ENCODE measurements at places on chromosomes 11 and 22.
A peak's percentile ranks its signal among the peaks of the same experiment; 100 is the strongest.

- no peak for DNase-seq
These were observed 12.8 kb downstream of the MAPK8IP2 start for GRCh38 chr22:50613291-50613981.

DNA sequence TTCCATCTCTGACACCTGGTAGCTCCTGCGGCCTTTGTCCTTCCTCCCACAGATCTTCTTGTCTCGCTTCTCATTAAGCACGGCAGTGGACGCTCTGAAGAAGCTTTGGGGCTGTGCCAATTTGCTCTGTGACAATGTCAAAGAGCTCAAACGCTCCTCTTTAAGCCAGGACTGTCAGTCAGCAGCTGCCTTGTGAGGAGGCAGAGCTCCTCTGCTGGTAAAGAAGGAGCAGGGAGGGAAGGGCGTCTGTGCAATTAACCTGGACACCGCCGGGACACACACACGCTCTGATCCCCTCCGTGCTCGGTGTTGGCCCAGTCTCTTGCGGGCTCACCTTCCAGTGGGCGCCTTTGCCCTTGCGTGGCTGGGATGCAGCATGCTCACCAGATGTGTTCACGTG, 373.9 kb downstream of the BRD1 start:
- no peak for DNase-seq

DNA sequence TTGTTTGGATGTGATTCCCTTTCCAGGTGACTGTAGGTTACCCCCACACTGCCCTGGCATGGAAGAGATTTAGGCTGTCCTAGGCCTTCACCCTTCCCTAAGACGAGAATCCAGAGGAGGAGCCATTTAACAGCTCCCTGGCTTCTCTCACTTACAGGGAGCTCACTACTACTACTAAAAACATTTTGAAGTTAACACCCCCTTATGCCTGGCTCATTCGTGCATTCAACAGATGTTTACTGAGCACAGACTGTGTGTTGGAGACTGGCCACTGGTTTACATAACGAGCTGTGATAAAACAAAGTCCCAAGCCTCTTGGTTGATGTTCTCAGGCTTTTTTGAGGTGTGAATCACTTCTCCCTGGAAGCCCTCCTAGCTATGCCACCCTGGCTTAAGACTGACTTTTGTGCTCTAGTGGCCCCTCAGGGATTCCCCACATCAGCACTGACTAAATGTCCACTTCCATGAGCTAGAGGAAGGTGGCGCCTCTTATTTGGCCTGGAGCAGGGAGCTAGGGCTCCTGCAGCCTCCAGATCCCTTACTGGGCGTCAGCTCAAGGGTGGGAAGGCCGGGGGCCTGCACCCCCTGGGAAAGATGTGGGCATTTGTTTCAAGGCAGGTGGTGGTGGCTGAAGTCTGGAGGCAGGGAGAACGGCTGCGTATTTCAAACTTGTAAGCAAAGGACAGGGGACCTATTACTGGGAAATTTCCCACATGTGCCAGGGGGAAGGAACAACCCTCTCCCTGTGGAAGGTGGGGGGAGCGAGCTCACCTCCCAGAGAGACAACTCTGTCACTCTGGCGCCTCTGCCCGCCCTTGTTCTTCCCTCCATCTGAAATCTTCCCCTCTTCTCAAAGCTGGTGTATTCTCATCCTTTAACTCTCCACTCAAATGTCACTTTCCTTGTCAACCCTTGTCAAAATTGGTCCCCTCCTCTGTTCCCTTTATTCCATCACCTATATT, 19.4 kb upstream of the MALAT1 start:
- no peak for DNase-seq

- no peak for DNase-seq
These were observed 2.6 kb downstream of the CD44 start for GRCh38 chr11:35141571-35141971.

- DNase-seq = no peak
These were observed 1.2 kb downstream of the NUP160 start for GRCh38 chr11:47846998-47847397.

- DNase-seq = no peak
These were observed 51.5 kb upstream of the RAB1B start for GRCh38 chr11:66216911-66217310.

- DNase-seq = no peak
These were observed 132.2 kb downstream of the ST3GAL4 start for GRCh38 chr11:126487711-126488110.

DNA sequence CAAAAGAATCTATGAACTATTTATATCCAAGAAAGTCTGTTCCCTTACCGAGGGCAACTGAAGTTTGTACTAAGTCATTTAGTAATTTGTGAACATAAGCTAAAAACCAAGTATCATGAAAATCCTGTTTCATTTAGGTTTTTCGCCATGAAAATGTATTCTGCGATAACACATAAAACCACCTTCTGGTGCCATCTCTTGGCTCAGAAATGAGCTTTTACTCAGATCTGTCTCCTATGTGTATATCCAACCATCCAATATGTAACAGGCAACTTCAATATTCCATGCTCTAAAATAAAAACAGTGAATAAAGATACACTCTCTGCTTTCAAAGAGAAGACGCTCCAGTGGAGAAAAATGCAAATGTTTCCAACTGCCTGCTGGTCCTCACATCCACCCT, 118.1 kb upstream of the BID start:
- no peak for DNase-seq

- no peak for DNase-seq
These were observed 395.3 kb downstream of the JRKL start for GRCh38 chr11:96785073-96785472.

GRCh38 chr22:37401401-37402183, 25.7 kb downstream of the ELFN2 start:
- no peak for DNase-seq

DNA sequence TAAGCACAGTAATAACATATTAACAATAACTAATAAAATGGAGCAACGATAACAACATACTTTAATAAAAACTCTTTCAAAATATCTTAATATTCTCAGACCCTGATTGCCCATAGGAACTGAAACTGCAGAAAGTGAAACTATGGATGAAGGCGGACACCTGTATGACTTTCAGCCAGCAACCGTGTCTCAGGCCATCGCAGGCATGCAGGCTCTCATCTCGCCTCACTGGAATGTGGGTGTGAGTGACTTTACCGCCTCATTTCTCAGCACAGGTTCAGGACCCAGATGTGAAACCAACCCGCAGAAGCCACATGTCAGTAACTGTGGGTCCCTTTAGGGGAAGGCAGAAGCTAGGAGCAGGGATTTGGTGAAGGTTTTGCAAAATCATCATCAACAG, 539.1 kb downstream of the FAM181B start:
- no peak for DNase-seq

DNA sequence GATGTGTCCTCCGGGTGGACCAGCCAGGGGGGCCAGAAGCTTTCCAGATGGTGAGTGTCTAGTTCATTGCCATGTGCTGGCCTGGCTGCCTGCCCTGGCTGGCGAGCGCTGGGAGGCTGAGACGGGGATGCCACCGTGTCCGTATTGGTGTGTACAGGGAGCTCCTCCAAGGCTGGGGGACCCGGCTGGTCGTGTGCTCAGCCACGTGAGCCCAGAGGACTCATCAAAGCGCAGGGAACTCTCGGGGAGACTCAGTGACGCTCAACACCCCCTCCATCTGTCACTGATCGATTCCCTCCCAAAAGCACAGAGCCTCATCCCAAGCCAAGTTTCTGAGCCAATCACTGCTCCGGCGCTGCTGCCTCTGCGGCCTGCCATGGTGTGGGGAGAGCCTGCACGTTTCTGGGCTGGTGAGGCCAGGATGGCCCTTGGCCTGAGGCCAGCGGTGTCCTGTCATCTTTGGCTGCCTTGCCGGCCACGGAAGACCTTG, 423.7 kb downstream of the SHANK2 start:
- DNase-seq = no peak

GRCh38 chr11:34620820-34621792, at the start of gene EHF:
EHF (plus strand) TSS chr11:34621093; CDS start chr11:34642631, 21,538 bp downstream.
- DNase-seq = no peak

DNA sequence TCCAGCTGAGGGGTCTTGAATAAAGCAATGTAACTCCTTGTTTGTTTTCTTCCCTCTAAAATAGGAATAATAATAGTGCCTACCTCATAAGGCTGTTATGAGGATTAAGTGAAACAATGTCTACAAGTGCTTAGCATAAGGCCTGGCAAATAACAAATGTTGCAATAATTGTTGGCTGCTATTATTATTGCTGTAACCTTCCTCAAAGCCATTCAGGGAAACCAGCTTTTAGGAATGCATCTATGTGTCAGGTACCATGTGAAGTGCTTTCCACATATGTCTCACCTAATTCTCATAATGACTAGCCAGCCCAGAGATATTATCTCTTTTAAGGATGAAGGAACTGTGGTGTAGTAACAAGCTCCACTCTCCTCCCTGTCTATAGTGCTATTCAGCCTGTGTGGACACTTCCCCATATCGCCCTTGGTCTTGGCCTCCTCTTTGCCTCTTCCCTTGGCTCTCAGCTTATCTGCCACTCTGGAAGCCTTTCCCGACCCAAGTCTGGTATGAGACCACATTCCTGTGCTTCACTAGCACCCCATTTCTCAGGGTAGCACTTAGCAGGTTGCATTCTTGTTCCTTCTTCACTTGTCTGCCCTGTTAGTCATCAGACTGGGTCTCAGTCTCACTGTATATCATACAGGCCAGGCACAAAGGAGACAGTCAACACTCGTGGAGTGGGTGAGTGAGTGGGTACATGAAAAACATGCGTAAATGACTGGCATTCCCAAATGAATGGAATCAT, 23.8 kb downstream of the CSNK2A3 start:
- DNase-seq = no peak

GRCh38 chr11:96464700-96465307, 75.0 kb downstream of the JRKL start:
- DNase-seq = peak; percentile 60

DNA sequence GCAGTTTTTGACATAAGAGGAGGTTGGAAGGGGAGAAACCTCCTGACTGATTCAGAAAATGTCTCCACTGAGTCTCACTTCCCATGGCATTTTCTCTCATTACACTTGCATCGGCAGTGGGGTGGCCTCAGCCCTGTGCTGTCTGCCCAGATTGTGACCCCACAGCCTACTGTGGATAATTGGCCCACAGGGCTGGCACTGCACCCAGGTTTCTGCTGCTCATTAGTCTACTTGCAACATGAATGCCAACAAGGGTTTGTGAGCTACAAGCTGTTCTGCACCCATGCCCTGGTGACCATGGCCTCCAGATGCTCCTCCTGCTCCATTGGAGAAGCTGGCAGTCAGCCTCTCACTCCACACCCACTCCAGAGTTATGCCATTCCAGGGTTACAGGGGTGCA, 296.0 kb downstream of the CTTN start:
- no peak for DNase-seq

GRCh38 chr11:126660761-126661425, 305.4 kb downstream of the ST3GAL4 start:
- no peak for DNase-seq

GRCh38 chr11:112523477-112523876, 262.8 kb upstream of the PLET1 start:
- no peak for DNase-seq

GRCh38 chr22:50503475-50504145, 3.9 kb downstream of the LMF2 start:
- no peak for DNase-seq

DNA sequence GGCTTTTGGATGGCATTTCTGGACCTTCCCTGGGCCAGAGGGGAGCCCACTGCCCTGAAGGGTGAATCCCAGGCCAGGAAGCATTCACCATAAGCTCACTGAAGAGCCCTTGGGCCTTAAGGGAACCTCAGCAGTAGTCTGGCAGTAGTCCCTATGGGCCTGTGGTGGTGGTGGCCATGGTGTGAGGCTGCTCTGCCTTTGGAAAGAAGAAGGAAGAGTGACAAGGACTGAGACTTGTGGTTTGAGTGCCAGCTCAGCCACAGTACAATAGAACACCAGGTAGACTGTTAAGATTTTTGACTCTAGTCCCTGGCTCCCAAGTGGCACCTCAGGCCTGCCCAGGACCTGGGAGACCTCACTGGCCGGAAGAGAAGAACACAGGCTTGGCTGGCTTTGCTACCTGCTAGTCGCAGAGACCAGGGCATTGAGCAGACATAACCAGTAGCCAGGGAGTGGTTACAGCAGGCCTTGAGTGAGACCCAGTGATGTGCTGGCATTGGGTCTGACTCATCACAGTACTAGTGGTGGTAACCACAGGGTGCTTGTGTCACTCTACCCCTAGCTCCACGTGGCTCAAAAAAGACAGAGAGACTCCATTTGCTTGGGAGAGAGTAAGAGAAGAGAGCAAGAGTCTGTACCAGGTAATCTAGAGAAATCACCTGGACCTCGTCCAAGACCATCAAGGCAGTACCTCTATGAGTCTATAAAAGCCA, 259.8 kb upstream of the BLID start:
- no peak for DNase-seq

DNA sequence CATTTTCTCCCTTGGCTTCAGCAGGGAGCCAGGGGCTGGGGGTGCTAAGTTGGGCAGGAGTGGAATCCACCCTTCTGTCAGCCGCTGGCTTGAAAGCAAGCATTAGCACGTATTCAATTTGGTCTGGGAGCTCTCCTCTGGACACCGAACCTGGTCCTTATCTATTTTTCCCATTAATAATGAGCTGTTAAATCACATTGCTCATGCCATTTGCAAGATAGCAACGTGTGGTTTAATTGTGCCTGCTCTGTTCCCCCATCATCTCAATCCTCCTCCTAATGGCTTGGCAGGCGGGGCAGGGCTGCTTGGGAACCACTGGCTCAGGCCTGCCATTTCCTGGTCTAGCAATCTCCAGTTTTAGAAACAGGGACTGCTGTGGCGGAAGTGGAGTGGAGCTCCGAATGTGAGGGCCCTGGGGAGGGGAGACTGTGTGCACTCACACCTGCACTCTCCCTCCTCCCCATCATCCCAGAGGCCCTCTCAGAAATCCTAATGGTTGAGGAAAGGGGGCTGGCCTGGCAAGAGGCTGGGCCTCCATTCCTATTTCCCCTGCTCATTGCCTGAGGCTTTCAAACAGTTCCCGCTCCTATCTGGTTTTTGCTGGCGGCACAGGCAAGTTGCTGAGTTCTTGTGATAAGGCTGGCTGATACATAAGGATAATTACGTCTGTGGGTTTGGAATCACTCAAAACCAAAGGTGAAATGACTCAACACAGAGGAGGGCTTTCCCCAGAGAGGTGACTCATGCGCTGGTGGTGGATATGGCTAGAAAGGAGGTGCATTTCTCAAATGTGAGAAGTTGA, 201.2 kb upstream of the E2F8 start:
- DNase-seq = no peak
